ENCODE measurements at places on chromosomes 4 and X.

GRCh38 chr4:13985837-13986236 lies 358.3 kb upstream of the BOD1L1 start:
- no peak for DNase-seq

DNA sequence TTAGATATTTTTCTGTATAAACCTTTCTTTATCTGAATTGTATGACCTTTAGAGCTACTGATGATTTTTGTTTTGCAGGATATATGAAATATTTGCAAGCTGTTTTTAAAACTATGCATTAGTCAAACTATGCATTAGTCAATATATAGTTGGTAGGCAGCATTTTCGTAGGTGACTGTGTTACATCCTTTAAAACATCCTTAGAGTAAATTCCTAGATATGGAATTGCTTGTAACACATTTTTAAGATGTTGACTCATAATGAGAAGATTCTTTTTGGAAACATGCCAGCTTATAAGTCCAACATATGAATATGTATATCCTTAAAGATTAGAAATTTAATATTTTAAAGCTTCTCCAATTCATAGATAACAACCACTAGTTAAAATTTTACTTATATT lies 1768.5 kb downstream of the PCDH7 start:
- DNase-seq = no peak

- no peak for DNase-seq
Observed at GRCh38 chrX:148784137-148784536, 283.7 kb downstream of the AFF2 start.

DNA sequence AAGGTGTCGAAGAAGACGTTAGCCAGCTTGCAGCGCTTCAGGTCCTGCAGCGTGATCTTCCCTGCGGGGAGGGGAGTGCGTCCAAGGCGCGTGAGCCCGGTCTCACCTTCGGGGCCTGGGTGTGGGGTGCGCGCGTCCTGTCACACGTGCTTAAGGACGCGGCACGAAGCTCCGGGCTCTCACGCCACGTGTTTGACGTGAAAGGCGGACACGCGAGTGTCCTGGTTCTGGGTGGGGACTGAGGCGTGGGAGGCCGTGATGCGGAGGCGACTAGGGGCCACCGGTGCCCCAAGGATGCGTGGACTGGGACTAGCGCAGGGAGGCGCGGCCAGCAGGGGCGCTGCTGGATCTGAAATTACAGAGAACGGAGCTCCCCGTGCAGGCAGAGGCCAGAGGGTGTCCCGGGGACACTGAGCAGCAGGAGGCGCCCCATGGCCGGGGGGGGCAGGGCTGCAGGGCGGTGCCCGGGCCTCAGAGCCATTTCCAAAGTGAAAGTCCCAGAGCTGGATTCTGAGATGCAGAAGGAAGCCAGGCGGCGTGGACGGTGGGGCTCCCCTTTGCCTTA lies 20.3 kb upstream of the GTPBP6 start:
- DNase-seq = no peak

DNA sequence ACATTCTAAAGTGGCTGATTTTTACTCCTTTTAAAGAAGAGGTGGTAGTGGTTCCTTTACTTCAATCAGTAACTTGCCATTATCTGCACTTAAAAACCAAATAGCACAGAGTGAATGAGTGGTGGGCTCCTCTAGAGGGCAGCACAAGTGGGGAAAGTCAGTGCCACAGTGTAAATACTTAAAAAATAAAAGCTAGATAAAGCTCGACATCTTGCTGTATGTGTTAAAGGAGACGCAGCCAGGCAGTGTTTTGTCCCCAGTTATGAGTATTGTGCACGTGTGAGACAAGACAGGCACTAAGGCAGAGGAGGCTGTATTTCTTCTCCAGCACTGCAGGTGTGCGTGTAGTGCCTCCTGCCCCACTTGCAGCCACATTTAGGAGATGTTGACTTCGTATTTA lies 24.6 kb downstream of the NAP1L5 start:
- DNase-seq = no peak

DNA sequence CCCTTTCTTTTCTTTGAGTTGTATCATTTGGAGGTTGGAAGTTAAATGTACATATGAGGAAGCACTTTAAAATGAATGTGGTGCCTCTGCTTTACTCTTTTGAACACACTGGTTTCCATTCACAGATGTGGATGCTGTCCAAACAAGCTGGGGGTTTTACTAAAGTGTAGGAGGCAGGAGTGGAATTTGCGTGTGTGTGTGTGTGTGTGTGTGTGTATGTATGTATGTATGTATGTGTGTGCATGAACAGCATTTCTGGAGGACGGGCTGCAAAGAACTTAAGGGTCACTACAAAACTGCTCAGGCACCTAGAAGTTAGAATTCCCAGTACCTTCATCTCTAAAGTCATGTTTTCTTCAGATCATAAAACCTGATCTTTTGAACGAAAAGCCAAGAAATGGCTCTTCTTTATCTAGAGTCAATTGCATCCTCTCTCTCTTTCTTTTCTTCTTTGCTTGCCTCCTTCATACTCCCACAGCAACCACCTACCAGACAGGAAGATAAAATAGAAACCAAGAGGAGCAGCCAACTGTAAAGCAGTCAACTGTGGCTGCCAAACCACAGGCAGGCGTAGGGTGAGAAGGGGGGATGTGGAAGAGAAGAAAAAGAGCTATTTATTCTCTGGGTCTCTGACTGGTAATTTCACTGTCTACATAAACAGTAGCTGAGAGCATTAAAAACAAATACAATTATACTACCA lies 177.0 kb upstream of the RASGEF1B start:
- DNase-seq = peak; percentile 27

DNA sequence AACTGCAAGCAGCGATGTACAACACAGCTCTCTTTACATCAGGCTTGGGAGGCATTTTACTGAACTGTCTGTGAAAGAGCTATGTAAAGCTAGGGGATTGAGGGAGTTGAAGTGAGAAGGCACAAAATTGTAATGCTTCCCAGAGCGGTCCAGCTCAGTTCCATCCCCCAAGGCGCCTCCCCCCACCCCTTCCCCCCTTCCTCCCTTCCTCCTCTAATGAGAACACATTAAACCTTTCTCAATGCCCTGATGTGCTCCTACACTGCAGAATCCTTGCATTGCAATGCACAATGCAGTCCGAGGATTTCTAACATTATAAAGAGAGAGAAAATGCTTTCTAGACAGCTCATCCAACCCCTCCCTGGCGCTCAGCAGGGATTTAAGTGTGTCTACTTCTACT lies 73.9 kb downstream of the CXXC4 start:
- DNase-seq = no peak

DNA sequence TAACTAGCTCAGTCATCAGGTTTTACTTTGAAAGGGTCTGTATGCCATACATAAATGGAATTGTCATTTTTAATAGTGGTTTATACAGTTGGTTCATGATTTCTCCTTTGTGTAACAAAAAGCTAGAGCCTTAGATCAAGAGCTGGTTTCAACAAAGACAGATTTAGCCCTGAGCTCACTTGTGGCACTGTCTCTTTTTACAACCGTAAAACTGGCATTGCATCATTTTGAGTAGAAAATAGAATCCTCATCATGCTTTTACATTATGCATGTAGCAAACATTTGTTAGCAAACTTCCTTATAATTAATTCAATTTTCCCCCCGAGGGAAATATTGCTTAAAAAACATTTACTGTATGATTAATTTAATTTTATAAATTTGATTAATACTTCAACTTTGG lies 1871.5 kb downstream of the ARAP2 start:
- DNase-seq = no peak

GRCh38 chrX:45888518-45888917 lies 656.7 kb downstream of the ZNF674 start:
- DNase-seq = no peak

DNA sequence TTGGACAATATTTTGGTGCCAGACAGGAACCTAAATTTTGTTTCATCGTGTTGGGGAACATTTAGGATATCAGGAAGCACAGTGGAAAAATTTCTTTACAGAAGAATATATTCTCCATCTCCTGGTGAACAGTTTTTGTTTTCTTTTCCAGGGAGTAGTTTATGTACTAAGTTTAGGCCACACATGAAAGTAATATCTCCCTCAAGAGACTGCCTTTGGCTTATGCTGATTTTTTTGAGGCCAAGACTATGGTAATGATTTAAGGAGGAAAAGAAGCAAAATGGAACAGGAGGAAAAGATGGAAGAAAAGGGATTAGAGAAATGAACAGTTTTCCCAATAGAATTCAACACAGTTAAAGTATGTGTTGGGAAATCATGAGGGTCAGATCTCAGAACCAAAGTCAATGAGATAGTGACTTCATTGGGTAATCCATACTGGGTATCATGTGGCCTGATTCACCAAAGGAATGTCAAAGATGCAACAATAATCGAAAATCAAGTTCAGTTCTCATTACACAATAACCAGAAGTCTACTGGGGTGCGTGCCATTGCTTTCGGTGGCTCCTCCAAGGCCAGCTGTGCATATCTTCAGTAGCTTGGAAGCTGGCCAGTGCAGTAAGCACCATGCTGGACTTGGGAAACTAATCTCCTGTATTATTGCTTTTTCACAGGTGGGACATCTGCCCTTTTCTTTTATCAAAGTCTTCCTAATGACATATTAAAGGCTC lies 234.8 kb downstream of the COL25A1 start:
- DNase-seq = no peak

- no peak for DNase-seq
Observed at GRCh38 chr4:39565878-39566600, 38.8 kb upstream of the UGDH start.

DNA sequence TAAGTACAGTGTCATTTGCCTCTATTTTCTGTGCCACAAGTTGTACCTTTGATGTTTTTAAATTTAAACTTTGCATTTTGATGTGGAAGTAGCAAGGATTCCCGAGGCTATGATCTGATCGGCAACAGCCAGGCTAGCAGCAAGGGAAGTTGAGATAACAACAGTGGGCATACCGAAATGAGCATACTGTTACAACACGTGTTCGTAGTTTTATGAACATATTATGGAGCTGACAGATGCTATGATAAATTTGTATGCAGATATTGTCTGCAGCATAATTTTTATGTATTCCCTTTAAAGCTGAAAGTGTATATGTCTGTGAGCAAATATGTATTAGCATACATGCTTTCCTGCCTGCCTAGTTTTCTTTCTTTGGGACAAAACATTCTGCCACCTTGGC lies 306.1 kb downstream of the PCDH7 start:
- DNase-seq = no peak

DNA sequence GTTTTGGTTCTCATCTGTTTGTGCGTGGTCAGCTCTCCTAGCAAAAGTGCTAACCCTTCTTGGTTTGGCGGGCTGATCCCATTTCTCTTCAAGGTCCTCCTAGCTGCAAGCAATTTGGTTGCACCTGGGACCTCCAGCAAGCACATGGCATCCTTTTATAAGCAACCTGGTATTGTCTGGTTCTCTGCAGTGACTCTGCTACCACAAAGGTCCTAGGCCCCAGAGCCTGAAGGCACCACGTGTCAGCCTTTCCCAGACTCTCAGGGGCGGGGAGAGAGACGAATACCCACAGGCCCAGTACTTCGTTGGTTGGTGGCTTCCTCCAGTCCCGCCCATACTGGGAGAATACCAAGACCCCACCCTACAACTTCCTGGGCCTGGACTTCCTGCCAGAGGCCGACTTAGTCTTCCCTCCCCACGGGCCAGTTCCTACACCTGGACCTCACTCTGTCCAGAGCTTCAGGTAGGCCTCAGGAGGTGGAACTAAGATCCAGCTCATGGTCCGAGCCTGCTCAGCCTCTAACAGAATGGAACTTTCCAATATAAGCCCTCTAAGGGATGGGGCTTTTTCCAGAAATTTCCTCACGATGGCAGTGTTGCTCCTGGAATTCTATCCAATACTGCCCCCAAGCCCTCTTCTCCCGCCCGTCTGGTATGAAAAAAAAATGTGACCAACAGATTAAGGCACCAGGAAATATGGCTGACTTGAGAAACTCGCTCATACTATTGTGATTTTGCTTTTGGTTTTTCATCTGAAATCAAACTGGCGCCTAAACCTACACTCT lies 192.5 kb upstream of the STK26 start:
- DNase-seq = no peak

DNA sequence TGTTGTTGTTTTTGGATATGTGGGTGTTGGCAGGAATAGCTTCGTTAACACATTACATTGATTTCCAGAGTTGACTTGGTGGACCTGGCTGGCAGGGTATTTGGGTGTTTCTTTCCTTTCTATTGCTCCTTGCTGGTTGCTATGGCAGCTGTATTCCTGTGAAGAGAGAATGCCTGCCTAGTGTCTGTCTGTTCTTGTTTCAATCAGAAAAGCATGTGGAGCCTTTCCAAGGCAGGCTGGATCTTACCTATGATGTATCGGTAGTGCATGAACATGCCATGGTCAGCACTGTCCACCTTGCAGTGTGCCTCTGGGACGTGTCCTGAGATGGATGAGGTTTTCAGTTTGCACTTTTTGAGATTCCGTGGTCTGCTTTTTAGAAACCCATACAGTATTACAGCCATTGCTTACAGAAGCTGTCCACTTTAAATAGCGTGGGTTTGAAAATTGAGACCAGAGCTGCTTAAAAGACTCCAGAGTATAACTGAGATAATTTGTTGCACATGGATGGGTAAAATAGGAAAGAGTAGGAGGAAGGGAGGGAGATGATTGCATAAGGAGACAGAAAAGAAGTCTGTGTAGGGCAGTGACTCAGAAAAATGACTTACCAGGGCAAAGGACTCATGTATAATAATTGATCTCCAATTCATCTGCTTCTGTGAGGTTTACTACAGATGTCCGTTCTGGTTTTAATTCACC lies 20.0 kb upstream of the AADAT start:
- DNase-seq = no peak

DNA sequence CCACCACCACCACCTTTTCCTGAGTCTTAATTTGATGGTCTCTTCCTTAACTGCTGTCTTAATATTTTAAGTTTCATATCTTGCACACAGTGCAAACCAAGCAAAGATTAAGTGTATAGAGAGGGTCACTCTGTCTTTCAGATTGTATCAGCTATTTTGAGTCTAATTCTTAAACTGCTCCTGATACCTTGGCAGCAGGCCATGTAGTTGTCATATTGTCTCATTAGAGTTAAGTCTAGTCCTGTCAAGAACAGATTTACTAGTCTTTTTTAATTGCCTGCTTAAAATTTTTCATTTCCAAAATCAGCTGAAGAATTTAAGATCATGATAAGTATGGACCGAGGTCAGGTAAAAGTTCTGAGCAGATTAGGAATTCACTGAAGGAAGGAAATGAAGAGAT lies 51.5 kb downstream of the FHIP1A start:
- DNase-seq = no peak

- no peak for DNase-seq
Observed at GRCh38 chr4:41360921-41361793, 104.4 kb downstream of the UCHL1 start.

All from stimulated activated CD8-positive, alpha-beta memory T cell treated with anti-CD3 and anti-CD28 coated beads, Interleukin-15, amount 100 ng/mL, for 4 hours (primary cell).